ENCODE measurements at places on chromosomes 3 and 15.

- no peak for DNase-seq
Observed at GRCh38 chr15:85652457-85652856, 142.3 kb downstream of the KLHL25 start.

DNA sequence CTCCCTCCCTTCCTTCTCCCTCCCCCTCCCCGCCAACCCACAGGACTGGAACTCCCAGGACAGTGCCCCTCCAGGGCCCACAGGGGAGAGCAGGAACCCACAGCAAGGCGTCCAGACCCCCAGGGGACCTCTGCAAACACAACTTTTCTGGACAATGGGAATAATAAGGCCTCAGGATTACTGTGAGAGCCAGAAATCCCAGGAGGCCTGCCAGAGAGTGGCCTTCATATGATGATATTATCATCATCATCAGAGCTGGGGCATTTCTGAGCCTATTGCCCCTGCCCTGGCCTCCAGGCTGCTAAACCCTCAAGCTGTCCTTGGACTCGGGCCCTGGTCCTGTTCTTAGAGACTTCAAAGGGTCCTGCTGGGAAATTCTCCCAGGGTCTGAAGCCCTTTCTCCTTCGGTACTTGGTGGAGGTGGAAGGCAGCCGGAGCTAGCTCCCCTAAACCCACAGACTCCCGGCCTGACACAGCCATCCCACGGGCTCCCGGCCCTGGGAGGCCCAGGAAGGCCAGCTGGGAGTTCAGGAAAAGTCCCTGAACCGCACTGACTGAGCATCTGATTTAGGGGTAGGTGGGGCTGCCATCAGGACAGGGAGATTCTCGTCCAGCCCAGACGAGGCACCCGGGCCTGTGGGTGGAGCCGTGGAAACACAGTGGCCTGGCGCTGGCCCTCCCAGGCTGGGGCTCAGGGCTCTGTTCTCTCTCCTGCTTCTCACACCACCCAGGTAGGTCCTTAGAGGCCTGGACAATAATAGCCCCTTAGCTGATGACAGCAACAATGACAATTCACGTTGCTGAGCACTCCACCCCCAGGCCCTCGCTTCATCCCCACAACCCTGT lies 4.9 kb downstream of the CALML4 start:
- DNase-seq = no peak

DNA sequence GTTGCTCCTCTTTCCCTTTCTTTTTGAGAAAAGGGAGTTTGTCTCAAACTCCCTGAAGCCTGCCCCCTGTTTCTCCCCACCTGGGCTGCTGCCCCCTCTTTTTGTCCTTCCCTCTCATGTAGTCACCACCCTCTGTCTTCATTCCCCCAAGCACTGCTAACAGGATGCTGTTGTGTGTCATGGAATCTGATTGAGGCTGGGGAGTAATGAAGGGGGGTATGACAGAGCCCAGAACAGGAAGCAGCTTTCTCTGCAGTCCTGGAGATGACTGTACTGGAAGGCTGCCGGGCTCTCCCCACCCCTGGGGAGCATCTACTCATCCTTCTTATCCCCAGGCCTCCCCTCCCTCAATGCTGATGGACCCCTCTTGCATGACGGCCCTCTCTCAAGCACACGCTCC lies 181.6 kb downstream of the ABHD5 start:
- no peak for DNase-seq

GRCh38 chr15:61762676-61763075 lies 297.6 kb downstream of the VPS13C start:
- DNase-seq = no peak

DNA sequence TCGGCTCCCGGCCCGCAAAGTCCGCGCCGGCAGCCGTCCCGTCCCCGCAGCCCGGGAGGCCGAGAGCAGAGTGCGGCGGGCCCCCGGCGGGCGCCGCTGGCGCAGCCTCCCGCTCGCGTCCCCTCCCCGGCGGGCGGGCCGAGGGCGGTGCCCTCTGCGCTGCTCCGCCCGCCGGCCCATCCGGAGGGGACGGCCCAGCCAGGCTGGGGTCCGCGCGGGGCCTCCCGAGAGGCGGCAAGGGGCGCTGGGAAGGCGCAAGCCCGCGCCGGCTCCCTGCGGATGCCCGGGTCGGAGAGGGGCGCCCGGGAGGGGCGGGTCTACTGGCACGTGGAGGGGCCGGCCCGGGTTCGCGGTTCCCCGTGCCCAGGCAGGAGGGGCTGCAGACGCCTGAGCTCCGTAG lies at the start of the genes CLCN2 and POLR2H:
Gene CLCN2 (minus strand): TSS at position 74 of the 400 bp plus-strand sequence. CDS start 126 bp downstream, outside the sequence.
Gene POLR2H (plus strand): TSS at position 179 of the 400 bp plus-strand sequence. CDS start 1,783 bp downstream, outside the sequence.
- DNase-seq = no peak

- no peak for DNase-seq
Observed at GRCh38 chr15:66130496-66131034, 123.0 kb downstream of the MEGF11 start.

- no peak for DNase-seq
Observed at GRCh38 chr3:189898559-189899153, 222.0 kb downstream of the P3H2 start.

DNA sequence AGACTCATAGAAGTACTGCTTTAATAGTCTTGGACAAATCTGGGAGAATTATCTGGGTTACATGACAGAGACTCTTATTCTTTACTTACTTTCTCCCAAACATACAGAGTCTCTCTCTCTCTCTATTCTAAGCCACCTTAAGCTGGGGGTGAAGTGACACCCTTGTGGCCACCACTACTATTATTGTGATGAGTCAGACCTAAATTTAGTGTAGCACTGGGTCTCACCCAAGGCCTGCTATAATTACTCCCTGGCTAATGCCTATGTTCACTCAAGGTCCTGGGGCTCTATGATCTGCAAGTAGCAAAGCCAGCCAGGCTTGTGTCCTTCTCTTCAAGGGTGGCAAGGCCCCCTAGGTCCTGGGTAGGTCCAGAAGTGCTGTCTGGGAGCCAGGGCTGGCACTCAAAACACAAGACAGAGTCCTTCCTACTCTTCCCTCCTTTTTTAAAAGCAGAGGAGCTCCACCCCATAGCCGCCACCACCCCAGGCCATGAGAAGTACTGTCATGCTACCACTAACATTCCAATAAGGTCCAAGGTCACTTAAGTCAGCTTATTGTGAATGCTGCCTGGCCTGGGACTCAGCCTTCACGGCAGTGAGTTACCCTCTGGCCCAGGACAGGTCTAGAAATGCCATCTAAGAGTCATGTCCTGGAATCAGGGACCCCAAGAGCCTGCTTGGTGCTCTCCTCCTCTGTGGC lies 183.6 kb downstream of the POLQ start:
- DNase-seq = no peak

DNA sequence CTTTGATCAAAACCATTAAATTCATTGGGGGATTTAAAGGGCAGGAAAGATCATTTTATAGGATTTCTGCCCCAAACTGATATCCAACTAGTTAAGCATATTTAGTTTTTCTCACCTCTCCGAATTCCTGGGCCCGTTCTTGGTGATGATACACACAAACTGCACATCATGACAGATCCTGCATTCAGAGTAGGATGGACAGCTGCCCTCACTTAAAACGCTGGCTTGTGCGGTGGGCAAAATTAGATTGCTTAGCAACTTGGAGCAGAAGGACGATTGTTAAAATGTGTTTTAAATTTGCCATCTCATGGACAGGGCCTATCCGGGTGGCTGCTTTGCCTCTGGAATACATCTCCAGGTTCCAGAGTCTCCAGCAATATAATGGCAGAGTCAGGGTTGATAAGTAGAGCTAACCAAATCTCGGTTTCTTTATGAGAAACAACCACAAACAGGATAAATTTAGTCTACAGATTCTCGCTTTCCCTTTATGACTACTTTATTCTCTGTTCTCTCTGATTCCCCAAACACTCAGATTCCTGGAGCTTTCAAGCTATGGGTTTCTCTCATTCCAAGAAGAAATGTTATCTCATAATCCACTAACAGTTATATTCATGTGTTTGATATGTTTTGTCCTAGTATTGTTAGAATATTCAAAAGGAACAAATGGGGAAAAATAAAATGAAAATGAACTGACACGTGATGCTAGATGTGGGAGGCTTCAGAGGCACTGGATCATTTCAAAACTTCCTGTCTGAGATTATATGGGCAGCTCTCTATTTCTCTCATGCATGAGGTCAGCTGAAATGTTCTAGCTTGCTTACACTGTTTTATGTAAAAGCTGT lies 1014.1 kb upstream of the SEMA6D start:
- no peak for DNase-seq

GRCh38 chr3:115086344-115086743 lies 60.7 kb downstream of the ZBTB20 start:
- DNase-seq = no peak

All from GF-D8 (cell line).